ENCODE measurements at places on chromosomes 5 and 9.

GRCh38 chr5:77390795-77391194 lies 101.3 kb downstream of the WDR41 start:
- DNase-seq, result no peak

GRCh38 chr5:77896338-77896737 lies 120.2 kb upstream of the TBCA start:
- no peak for DNase-seq

- DNase-seq, result no peak
Observed at GRCh38 chr5:73783828-73784227, 157.8 kb downstream of the ARHGEF28 start.

DNA sequence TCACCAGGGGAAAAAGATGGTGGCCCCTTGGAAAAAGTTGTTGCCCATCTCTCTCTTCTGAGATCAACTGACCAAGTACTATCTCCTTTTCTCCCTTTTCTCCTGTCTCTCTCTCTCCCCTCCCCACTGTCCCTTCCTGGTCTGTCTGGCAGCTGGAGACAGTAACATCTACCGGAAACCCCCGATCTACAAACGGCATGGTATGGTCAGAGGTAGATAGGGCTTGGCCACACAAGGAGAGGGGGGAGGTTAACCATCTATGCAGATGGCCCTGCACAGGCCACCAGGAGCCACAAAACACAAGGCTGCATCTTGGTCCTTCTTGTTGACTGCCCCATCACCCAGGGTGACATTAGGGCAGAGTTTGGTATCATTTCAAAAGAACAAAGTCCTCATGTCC lies 29.3 kb upstream of the AFAP1L1 start:
- DNase-seq, result no peak

DNA sequence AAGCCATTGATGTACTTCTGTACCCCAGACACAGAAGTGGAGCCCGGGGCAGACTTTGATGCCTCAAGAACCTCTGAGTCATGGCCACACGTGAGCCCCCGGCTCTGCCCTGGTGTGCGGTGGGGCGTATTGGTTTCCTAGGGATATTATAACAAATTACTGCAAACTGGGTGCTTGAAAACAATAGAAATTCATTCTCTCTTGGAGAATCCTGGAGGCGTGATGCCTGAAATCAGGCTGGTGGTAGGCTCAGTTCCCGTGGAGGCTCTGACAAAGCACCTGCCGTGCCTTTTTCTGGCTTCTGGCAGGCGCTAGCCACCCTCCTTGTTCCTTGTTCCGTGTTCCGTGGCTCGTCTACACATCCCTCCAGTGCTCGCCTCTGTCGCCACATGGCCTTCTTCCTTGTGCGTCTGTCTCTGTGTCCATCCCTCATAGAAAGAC lies 24.2 kb downstream of the NEK6 start:
- no peak for DNase-seq

DNA sequence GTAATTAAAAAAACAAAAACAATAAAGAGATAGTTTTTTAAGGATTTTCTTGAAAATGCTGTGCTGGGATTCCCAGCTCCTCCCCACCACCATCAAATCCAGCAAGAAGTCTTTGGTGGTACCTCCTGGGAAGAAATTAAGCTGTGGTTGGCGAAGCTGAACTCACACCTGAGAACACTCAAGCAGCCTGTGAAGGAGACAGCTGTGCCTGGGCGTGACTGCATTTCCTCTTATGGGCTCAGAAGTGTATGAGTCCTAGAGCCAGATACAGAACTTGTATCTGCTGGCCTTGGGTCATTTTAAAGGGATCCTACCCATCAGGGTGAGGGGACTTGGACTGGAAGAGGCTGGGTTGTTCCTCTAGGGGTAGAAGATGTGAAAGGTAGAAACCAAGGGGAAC lies 561.2 kb upstream of the SGCD start:
- DNase-seq, result no peak

DNA sequence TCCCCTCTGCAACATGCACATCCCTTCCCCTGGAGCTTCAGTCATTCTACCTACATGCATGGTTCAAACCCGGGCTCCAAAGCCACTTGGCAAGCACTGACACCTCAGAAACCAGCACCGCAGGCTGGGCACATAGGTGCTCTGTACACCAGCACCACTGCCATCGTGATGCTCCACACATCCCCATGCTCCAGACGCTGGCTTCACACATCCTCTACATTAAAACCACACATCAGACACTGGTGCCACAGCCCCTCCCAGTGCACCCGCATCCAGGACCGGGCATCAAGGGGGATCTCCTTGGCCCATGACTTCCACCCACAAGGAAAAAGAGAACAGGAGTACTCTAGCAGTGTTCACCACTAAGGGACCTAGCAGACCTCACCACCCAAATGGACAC lies 787.7 kb downstream of the CDH18 start:
- no peak for DNase-seq

- DNase-seq, result peak; percentile 7
Observed at GRCh38 chr5:13412040-13412595, 532.4 kb downstream of the DNAH5 start.

GRCh38 chr9:127393645-127394044 lies 3.3 kb upstream of the SLC2A8 start:
- DNase-seq, result no peak

DNA sequence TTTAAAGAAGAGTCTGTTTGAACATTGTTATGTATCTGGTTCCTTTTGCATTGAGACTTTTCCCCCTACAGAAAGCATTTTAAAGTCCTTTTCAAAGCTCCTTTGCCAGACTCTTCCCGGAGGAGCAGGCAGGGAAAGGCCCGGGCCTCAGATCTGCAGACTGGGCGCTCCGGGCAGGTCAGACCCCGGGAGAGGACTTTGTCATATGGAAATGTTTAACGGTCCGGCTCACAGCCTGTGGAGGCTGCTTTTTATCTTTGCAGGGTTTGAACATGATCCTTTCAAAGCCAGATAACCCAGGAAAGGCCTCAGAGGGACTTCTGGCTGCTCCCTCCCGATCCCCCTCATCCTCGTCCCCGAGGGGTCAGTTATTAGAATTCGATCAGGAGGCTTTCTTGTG lies 82.1 kb upstream of the IRX2 start:
- no peak for DNase-seq

GRCh38 chr9:108150736-108151586 lies 661.4 kb upstream of the KLF4 start:
- no peak for DNase-seq

GRCh38 chr9:111915425-111915758 lies 18.8 kb downstream of the UGCG start:
- DNase-seq, result no peak

- DNase-seq, result no peak
Observed at GRCh38 chr5:87787625-87788256, 375.0 kb upstream of the CCNH start.

DNA sequence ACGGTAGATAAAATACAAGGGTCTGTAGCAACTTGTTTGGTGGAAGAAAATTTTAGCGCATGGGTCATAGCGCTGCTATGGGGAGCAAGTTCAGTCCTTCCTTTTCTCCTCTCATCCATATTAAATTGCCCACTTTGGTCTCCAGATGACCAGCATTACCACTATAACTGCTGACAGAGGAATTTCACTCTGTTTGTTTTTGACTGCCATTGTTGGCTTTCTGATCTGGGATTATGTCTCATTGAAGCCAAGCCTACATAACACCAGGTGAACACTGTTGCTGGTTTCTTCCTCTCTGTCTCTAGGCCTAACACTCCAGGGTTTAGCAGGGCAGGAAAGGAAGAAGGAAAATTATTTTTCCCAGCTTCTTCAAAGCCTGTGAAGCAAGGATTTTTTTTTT lies 6.6 kb upstream of the SUB1 start:
- DNase-seq, result no peak

GRCh38 chr9:35774907-35775635 lies 16.3 kb upstream of the NPR2 start:
- DNase-seq, result no peak

- DNase-seq, result no peak
Observed at GRCh38 chr5:15995341-15996052, 184.1 kb downstream of the MARCHF11 start.

GRCh38 chr5:13731121-13731628 lies 213.3 kb downstream of the DNAH5 start:
- no peak for DNase-seq

DNA sequence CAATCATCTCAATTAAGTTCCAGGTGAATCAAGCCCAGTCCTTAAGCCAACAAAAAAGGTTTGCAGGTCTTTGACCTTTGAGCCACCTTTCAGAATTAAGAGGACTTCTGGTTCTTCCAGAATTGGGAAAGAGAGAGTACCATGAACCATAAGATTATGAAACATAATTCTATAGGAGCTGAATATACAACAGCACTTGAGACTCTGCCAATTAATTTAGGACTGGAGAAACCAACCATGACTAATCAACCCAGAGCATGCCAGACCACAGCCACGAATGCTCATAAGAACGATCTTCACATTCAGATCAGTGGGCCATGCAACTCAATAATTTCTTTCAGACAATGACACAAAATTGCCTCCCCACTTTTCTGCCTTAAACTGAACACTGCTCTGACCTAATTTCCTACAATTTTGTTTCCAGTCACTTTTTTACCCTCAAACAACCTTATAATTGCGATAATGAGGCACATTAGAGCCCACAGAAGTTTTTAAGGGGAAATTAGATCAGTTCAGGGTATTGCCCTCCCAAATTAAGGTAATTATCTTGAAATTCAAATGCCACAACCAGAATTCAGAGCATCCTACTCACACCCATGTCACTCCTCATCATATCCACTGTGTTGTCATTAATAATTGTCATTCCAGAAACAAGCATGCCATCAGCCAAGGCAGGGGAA lies 213.4 kb downstream of the ATPSCKMT start:
- no peak for DNase-seq

DNA sequence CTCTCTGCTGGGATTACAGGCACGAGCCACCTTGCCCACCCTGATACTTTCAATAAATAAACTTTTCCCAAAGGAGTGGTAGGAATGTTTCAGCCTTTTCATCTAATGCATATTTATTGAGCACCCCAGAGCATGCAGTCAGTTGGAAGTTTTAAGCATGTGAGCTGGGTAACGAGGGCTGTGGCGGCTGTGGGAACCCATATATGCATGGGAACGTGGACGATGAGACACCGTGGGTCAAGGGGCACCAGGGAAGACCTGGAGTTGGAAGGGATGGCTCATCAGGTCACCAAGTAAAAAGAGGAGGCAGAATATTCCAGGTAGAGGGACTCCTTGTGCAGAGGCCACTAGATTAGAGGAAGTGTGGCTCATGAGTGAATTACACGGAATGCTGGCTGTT lies 64.7 kb downstream of the ANKRD33B start:
- DNase-seq, result no peak

All from Right ventricle myocardium inferior (tissue), 1 donor.